ENCODE measurements at places on chromosomes 16 and 17. TPM values are rescaled to one million over a fixed set of nuclear protein-coding genes. Genes with fewer than 3 reads are reported as not detected.

Gene ABCA10
- total RNA-seq = 32.2 TPM

Gene NXPH3
- 18.4 TPM for total RNA-seq

Gene HOXB4
- 1.5 TPM for total RNA-seq

Gene GDPD1
- 2.2 TPM for total RNA-seq

Gene TM4SF5
- not detected for total RNA-seq

Gene TBC1D28
- not detected for total RNA-seq

Gene DNAH17
- total RNA-seq = 2.0 TPM

Gene GPR142
- total RNA-seq = 0.98 TPM

Gene MEIOC
- total RNA-seq = not detected

DNA sequence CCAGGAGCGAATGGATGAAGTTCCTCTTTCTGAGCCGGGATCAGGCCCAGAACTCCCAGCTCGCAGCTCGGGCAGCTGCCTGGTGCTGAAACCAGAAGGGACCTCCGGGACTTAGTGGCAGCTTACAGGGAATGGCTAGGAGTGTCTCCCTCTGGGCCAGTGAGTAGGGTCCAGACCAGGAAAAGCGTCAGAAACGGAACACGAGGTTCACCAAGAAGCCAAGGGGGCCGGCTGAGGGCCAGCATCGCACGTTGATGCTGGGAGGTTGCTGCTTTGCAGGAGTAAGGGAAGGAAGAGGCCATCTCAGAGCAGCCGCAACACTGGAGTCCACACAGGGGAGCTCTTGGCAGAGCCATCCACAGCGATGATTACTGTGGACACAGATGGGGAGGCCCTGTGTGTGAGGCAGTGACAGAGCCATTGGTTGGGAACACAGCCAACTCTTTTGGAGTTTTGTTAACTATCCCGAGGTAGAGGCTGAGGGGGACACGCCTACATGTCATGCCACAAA is 74.0 kb upstream of the CREBBP start:
- no peak for DNase-seq

GRCh38 chr17:77115510-77115909 is 25.3 kb upstream of the SEC14L1 start:
- no peak for DNase-seq

DNA sequence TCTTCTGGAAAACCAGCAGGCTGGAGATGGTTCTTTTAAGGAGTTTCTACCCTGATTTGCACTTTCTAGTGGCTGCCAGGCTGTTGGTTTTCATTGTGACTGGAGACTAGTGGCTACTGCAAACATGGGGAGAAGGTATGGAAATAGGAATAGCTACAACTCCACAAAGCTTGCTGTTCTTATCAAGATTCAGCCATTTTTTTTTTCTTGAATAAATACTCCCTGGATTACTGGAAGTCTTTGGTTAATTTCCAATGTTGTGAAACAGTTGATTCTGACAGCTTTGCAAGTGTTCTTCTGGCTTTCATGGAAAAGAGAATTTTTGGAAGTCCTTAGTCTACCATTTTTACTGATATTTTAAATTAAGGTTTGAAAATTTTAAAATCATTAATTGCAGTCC is 277.7 kb downstream of the HS3ST3A1 start:
- no peak for DNase-seq

DNA sequence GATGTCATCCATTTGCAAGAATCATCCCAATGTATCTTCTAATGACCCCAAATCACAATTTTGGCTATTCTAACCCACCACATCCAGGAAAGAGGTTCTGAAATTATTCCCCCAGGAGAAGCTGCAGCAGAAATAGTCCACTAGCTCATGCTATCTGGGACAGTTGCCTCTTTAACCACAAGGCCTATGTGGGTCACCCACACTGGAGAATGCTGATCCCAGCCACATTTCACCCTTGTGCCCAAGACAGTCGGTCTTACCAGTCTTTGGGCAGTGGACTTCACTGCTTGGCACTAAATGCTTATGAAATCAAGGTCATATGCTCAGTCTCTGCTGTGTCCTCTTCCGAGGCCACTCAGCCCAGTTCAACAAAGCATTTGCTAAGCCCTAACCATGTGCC is 27.0 kb downstream of the ABCC12 start:
- no peak for DNase-seq

DNA sequence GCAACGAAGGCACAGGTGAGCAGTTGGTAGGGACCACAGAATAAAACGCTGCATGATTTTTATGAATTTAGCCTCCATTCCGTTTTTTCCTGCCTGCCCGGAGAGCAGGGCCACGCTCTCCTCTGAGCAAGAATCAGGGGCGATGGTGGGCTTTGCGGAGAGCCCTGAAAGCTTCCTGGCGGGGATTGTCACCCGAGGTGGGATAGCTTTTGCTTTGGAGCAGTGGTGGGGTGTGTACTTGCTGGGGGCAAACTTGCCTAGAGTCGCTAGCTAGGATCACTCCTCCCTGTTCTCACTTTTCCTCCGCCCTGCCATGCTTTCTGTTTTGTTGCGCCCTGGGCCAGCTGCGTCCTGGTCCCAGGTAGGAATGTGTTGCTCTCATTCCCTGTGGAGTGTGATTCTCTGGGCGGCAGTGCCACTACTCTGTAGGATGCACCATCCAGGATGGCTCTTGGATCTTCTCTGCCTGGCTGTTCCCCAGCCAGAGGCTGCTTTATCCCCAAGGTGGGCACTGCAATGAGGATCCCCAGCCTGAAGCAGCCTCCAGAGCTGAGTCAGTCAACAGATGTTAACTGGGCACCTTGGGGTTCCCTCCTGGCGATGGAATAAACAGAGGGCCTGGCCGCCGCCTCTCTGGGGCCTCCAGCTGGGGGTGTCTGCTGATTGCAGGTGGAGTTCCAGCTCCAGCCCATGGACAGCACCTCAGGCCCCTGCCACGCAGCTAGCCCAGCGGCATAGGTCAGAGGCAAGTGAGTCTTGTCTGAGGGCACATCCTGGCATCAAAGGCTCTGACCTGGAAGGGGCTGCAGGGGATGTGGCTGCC is 360.9 kb upstream of the TNRC6C start:
- DNase-seq = no peak

- DNase-seq = no peak
Observed at GRCh38 chr17:17839791-17840707, 3.3 kb upstream of the SREBF1 start.

GRCh38 chr17:74807925-74808324 is 31.8 kb upstream of the NAT9 start:
- DNase-seq = no peak

GRCh38 chr17:75557075-75557851 is 30.3 kb upstream of the MYO15B start:
- DNase-seq = no peak

DNA sequence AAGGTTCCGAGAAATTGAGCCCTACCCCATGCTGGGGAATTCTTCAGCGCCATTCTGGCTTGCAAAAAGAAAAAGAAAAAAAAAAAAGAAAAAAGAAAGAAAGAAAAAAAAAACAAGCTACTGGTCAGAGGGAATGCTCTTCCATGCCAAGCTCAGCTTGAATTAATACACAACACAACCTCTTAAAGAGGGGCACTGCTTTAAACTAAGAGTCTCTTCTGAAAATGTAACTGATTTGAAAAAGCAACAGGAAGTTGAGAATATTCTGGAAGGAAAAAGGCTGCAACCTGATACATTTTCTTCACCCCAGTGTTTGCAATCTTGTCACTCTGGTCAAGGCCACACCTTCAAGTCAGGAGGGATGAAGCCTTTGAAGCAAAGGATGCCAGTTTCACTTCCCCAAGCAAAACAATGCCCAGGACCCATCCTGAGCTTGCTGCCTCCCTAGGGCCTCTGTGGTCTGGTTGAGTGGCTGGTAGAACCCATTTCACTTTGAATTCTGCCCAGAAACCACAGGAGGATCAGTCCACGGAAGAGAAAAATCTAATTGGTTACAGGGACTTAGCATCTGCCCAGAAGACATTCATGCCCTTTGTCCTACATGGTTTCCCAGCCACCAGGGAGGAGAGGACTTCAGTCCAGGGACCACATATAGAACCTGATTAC is 389.7 kb downstream of the SOX9 start:
- DNase-seq = no peak

- no peak for DNase-seq
Observed at GRCh38 chr17:42882166-42882565, 18.4 kb upstream of the G6PC1 start.

- no peak for DNase-seq
Observed at GRCh38 chr17:4492721-4493561, 5.7 kb upstream of the SPNS2 start.

- DNase-seq = no peak
Observed at GRCh38 chr16:77790009-77790372, 1.6 kb downstream of the VAT1L start.

- DNase-seq = no peak
Observed at GRCh38 chr17:50931144-50931908, 65.2 kb upstream of the TOB1 start.

GRCh38 chr16:59212492-59213024 is 478.4 kb upstream of the GOT2 start:
- DNase-seq = no peak

GRCh38 chr17:7717756-7718350 is 309 bp downstream of the DNAH2 start:
- DNase-seq = no peak

DNA sequence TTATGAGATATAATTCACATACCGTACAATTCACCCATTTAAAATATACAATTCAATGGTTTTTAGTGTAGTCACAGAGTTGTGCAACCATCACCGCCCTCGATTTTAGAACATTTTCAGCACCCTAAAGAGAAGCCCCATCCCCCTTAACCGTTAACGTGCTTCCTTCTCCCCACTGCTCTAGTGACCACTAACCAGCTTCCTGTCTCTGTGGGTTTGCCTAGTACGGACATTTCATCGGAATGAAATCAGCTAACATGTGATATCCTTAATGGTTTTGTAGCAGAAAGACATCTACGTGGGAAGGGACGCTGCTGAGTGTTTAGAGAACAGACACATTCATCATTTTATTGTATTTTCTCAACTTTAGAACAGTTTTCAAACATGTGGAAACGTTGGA is 80.8 kb upstream of the HSBP1 start:
- no peak for DNase-seq

GRCh38 chr17:41957869-41958439 is 8.6 kb upstream of the CNP start:
- no peak for DNase-seq

- no peak for DNase-seq
Observed at GRCh38 chr17:62866471-62866870, 58.4 kb upstream of the MARCHF10 start.

DNA sequence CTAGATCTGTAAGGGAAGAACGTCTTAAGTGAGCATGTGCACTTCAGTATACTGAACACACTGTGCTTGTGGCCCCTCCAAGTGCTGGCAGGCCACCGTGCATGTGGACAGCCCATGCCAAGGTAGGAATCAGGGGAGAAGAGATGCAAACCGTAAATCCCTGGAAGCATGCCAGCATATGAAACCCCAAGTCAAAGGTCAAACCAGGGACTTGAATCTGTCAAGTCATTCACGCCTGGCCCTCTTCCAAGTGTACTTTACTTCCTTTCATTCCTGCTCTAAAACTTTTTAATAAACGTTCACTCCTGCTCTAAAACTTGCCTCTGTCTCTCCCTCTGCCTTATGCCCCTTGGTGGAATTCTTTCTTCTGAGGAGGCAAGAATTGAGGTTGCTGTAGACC is 2.8 kb upstream of the ATXN2L start:
- DNase-seq = no peak

- no peak for DNase-seq
Observed at GRCh38 chr16:53257001-53257400, 177.3 kb upstream of the RBL2 start.

- no peak for DNase-seq
Observed at GRCh38 chr17:75774991-75775668, 9.5 kb upstream of the UNK start.

DNA sequence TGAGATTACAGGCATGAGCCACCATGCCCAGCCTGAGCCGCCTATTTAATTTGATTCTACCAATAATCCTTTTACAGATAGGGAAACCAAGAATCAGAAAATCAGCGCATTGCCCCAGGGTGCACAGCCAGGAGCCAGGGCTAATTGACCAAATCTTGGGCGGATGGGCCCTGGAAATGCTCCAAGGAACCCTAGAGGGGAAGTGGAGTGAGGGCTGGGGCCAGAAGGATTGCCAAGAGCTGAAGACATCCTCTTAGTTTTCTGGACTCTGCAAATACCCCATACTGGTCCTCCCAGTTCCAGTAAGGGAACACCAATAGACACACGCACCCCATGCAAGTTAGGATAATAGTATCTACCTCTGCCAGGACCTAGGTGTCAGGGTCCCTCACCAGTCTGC is 3.8 kb downstream of the FHOD1 start:
- no peak for DNase-seq

- no peak for DNase-seq
Observed at GRCh38 chr17:83182620-83183101, 103.3 kb downstream of the METRNL start.

DNA sequence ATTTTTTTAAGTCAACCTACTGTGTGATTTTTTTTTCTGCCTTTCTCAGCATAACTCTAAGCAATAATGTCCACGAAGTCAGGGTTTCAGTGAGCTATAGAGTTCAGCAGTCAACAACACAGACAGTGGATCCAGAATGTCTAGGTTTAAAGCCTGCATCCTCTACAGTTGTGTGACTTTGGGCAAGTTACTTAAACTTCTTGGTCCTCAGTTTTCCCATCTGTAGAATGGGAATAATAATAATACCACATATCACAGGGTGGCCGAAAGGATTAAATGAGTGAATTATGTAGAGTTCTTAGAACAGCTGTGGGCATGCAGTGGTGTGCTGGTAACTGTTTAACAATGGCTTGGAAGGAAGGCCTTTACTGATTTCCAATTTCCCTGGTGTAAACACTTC is 38.8 kb upstream of the MEAK7 start:
- no peak for DNase-seq

DNA sequence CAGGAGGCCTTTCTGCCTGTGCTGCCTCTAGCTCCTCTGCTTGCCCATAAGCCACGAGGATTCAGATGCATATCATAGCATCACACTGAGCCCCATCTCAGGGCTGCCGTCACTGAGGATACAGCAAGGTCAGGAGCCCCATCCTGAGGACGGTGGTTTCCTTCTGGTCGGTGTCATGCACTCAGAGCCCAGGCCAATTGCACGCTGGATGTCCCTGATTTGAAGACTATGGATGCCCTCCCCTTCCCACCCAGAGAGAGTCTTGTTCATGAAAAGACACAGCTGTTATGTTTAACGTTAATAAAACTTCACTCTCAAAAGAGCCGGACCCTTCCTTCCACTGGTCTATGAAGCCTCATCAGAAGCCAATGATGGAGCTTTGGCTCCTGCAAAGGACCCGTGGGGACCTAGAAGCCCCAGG is 19.9 kb downstream of the COTL1 start:
- no peak for DNase-seq
